Keratinocyte (primary cell): ENCODE measurements at places on chromosomes 4 and X. TPM values are rescaled to one million over a fixed set of nuclear protein-coding genes. Genes with fewer than 3 reads are reported as not detected.

GRCh38 chr4:3756343-3757059 is 9.7 kb upstream of the ADRA2C start:
- no peak for DNase-seq

GRCh38 chr4:121668368-121669162 is 28.2 kb downstream of the ANXA5 start:
- DNase-seq = no peak

DNA sequence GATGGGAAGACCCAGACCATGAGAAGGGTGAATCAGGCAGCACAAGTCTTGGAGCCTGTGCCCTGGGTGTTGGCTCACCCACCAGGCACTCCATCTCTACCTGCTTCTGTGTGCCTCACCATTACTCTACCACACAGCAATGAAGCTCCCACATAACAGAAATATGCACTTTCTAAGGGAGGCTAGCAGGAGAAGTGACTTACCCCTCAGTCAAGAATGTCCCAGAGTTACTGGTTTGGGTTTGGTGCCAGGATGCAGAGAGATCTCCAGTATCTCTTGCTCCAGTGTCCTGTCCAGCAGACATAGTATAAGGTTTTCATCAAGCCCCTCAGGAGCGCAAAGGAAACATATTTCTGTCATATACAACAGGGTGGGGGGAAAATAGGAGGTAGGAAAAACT is 11.3 kb upstream of the RAB40A start:
- DNase-seq = no peak

- peak; percentile 71 for DNase-seq
These were observed 16.2 kb downstream of the GATB start for GRCh38 chr4:151744614-151745013.

DNA sequence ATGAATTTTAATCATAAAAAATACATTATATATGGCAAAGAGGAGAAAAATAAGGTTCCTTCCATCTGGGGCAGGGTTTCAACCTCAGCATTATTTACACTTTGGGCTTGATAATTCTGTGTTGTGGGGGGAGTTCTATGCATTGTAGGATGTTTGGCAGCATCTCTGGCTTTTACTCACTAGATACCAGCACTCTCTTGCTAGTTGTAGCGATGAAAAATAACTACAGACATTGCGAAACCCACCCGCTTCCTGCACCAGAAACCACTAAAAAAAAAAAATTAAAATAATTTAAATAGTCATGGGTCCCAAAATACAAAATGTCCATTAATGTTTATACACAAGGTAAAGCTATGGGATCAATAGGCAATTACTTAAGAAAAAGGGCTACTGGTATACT is 52.7 kb downstream of the PPP3CA start:
- no peak for DNase-seq

- DNase-seq = no peak
These were observed 28.0 kb upstream of the ATP6AP2 start for GRCh38 chrX:40552768-40553167.

GRCh38 chr4:28921886-28922285 is 1798.3 kb upstream of the PCDH7 start:
- no peak for DNase-seq

- DNase-seq = no peak
These were observed 11.6 kb downstream of the SYTL4 start for GRCh38 chrX:100720301-100720700.

- DNase-seq = no peak
These were observed 80.9 kb downstream of the FNIP2 start for GRCh38 chr4:158849681-158850080.

- no peak for DNase-seq
These were observed 41.1 kb downstream of the AMMECR1 start for GRCh38 chrX:110276778-110277177.

GRCh38 chrX:23952984-23953907 is 45.4 kb downstream of the CXorf58 start:
- no peak for DNase-seq

DNA sequence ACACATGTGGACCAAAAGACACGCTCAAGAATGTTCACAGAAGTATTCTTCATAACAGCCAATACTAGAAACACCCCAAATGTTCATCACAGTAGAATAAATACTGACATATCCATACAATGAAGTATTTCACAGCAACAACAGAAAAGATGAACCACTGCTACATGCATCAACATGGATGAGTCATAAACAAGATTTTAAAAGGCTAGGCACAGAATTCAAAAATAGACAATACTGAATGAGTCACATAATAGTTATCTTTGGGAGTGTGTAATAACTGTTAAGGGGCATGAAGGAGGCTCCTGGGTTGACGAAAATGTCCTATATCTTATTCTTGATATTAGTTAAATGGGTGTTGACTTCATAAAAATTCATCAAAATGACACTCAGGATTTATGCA is 43.5 kb downstream of the CLOCK start:
- peak; percentile 46 for DNase-seq

- no peak for DNase-seq
These were observed 255.6 kb downstream of the ASMT start for GRCh38 chrX:1870421-1870820.

DNA sequence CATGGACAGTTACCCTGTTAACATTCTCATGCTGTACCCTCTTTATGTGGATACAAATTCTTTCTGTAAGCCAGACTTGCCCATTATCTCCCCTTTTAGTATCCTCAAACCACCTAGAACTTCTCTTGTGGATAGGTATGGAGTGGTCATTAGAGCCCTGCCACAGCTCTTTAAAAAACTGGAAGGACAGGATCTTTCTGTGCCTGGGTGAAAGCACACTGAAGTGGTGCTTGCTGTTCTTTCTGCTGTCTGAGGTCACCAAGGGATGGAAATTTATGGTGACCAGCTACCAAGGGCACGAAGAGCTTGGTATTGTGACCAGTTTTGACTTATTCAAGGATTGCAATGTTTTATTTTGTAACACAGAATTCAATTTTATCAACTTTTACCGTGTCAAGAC is 344.2 kb downstream of the CBLL2 start:
- no peak for DNase-seq

GRCh38 chr4:48047896-48048295 is 31.3 kb downstream of the NIPAL1 start:
- no peak for DNase-seq

GRCh38 chr4:76754439-76754838 is 143.5 kb downstream of the SOWAHB start:
- no peak for DNase-seq

DNA sequence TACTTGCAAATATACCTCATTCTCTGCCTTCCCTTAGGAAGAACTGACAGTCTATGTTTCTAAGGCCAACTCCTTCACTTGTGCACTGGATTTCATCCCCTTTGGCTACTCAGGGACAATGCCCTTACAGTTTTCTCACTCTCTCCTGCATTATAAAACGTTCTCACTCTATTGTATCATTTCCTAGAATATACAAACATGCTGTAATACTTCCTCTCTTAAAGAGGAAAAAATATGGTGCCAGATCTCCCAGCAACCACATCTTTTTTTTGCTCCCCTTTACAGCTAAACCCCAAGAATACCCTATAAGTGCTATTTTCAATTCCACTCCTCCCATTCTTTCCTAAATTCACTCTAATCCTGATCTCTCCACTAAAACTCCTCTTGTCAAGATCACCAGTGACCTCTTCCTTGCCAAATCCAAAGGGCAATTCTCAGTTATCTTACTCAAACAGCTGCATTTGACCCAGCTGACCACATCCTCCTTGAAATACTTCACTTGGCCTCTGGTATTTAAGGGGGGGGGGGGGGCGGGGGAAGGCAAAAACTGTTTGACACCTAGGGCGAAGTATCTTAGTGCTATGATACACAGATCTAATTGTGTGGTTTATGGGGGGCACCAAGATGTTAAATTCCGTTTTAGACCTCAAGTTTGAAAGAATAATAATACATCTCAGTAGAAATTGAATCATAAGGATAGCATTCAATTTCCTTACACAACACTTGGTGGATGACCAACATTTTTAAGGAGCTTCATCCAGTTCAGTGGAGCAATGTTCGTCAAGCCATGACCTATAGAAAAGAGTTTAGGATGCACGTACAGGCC is 1.6 kb downstream of the RCHY1 start:
- DNase-seq = no peak

The TRIM61 gene
- 0.29 to 0.58 TPM (median 0.45 TPM) in 3 replicates for polyA plus RNA-seq

The DUSP9 gene
- polyA plus RNA-seq = 0.47 to 0.57 TPM (median 0.50 TPM) in 3 replicates

The CT45A3 gene
- polyA plus RNA-seq = not detected in 3 replicates

The SAGE1 gene
- polyA plus RNA-seq = not detected in 3 replicates

The IRS4 gene
- polyA plus RNA-seq = not detected in 3 replicates

The BEX5 gene
- polyA plus RNA-seq = 0.58 to 1.8 TPM (median 1.5 TPM) in 3 replicates

The MAML3 gene
- 0.27 to 0.68 TPM (median 0.34 TPM) in 3 replicates for polyA plus RNA-seq

The MAGEC3 gene
- polyA plus RNA-seq = not detected in 3 replicates
